Stimulated activated CD4-positive, alpha-beta T cell treated with anti-CD3 and anti-CD28 coated beads, Interleukin-12 subunit alpha, Interleukin-12 subunit beta, amount 100 ng/mL, for 4 hours (primary cell): ENCODE measurements at places on chromosomes 3 and 15.

DNA sequence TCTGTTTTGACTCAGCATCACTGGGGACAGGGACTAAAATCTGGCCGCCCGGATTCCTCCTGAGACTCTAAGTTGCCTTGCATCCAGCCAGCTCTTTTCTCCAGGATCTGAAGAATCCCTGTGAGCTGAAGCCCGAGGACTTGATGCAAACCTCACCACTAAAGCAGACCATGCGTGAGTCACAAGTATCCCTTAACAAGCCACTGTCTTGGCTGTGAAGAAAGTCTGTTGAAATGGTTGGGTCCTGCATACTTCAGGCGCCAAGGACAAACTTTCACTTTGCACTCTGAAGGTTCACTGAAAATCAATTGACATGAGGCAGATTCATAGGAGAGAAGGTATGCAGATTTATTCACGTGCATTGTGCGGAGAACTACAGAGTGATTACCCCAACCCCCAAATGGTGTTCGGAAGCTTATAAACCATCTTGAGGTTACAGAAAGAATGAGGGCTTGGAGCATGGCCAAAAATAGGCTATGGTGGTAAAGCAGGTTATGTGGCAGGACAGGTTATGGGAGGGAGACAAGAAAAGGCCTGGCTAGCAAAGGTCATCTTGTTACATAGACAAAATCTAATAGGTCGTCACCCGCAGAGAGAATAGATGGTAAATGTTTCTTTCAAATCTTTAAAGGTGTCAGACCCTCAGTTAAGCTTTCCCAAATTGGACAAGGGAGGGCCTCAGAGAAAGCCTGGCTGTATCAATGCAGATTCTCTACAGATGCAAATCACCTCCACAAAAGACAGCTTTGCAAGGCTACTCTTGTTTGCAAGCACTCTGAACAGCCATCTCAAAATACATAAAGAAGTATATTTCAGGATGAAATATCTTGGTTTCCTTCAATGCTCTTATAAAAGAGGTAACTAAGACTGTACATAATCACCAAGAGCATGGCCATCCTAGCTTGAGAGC lies 126.3 kb upstream of the PLAAT1 start:
- no peak for DNase-seq

- DNase-seq, result no peak
These were observed 94.0 kb upstream of the IQSEC1 start for GRCh38 chr3:13167064-13167743.

DNA sequence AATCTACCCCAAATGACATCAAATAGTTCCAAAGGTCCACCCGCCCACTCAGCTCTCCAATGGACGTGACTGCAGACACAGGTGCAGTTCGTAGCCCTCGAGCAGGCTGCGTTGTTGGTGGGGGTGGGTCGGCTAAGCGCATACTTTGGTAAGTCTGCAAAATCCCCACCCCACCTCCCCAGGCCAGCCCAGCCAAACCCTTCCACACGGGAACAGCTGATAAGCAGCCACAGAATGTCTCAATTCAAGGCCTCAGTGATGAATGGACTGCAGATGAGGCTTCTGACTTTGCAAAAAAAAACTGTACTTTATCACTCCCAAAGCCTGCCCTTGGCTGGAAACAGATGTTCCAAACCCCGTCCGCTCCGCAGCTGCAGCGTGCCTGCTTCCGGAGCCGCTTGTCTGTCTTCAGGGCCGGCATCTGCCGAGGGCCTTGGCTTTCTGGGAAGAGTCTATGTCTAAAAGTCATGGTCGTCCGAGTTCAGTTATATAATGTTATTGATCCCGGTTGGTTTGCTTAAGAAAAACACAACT lies 38.2 kb downstream of the PCSK6 start:
- no peak for DNase-seq

GRCh38 chr15:66847565-66847991 lies 145.5 kb downstream of the SMAD6 start:
- DNase-seq, result no peak

DNA sequence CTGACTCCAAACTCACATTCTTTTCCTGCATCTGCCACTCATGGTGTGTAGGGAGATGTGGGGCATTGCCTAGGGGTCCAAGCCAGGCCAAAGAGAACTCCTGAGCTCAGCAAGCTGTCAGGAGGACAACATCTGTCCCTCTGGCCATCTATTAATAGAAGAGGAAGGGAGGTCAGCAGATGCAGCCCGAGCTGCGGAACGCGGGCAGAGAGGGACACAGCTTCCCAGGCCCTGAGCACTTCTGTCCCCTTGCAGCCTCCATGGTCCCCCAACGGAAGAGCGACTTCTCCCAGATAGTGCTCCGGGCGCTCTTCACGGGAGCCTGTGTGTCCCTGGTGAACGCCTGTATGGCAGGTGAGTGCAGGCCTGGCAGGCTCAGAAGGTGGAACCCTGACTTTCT lies 37.3 kb upstream of the PDE8A start:
- DNase-seq, result no peak

- DNase-seq, result no peak
These were observed 656.8 kb upstream of the SGO1 start for GRCh38 chr3:20842594-20843436.

DNA sequence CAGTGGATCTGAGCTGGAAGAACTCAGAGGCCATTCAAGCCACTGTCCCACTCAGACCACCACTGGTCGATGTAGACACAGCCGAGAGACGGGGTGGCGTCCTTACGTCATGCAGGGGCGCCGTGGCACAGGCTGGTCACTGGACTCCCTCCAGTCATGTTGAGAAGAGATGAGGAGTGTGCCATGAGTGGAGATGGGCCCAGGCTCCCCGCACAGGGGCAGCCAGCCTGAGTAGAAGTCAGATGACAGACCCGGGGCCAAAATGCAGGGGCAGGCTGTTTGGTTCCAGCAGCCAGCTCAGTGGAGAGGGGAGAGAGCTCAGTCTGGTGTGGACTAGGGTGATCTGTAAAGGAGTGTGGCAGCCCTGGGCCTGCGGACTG lies 33.4 kb upstream of the KIF23 start:
- DNase-seq, result no peak

DNA sequence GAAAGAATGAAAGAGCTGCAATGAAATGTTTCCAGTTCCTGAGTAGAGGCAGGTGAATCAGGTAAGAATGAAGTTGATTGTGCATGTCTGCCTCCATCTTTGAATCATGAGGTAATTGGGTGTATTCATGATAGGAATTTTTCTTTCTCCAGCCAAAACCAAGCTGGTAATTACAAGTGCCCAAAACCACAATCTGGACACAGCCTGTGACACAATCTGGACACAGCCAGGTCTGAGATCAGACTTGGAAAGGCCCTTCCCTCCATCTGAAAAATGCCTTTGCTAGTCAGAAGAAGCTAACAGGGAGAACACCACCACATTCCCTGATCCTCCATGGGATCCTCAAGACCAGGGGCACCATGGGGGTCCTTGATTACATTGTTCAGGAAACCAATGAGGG lies 338.5 kb upstream of the THBS1 start:
- DNase-seq, result no peak

GRCh38 chr3:133835961-133836360 lies 30.3 kb downstream of the SRPRB start:
- DNase-seq, result no peak

- DNase-seq, result no peak
These were observed 14.3 kb downstream of the GRM2 start for GRCh38 chr3:51721062-51721745.

- no peak for DNase-seq
These were observed 81.4 kb downstream of the DNAJB8 start for GRCh38 chr3:128385080-128385832.

DNA sequence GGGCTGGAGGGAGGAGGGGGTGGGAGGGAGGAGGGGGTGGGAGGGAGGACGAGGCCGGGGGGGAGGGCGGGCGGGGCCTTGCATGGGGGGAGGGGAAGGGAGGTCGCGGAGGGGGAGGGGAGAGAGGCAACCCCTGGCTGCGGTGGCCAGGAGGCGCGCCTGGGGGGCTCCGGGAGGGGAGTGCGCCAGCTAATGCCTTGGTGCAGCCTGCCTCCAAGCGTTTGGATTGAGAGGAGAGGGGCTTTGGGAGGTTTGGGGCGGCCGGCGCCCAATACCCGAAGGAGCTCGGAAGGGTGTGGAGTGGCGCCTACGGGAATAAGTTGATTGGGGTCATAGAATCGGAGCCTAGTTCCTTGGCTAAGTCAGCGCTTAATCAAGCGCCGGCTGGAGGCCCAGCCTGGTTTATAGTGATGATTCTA lies 557 bp downstream of the TFG start:
- peak; percentile 33 for DNase-seq

GRCh38 chr3:50573566-50574443 lies 4.5 kb downstream of the HEMK1 start:
- peak; percentile 64 for DNase-seq

DNA sequence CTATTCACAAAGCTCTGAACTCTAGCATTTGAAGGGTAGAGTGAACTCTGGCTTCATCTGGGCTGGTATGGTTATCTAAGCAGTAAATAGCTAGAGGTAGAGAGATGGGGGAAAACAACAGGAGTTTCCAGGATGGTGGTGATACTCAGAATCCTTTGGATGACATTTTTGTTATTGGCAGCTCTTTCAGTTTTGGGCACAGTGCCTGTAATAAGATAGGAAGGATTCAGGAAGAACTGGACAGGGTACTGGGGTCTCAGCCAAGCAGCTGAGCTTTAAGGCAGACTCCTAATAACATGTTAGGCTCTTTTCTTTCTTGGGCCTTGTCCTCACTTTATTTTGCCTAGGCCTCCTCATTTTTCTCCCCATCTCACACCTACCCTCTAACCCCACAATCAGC lies 338.5 kb downstream of the CADM2 start:
- DNase-seq, result no peak

- no peak for DNase-seq
These were observed 280.0 kb downstream of the PDCD6IP start for GRCh38 chr3:34078418-34078817.

GRCh38 chr3:112604536-112604935 lies 36.4 kb downstream of the CCDC80 start:
- DNase-seq, result no peak

GRCh38 chr3:153783106-153783505 lies 338.1 kb upstream of the ARHGEF26 start:
- DNase-seq, result no peak

- no peak for DNase-seq
These were observed 95.6 kb downstream of the CD200R1L start for GRCh38 chr3:112751061-112751460.

- DNase-seq, result no peak
These were observed 4.2 kb downstream of the VPS39 start for GRCh38 chr15:42203891-42204290.

DNA sequence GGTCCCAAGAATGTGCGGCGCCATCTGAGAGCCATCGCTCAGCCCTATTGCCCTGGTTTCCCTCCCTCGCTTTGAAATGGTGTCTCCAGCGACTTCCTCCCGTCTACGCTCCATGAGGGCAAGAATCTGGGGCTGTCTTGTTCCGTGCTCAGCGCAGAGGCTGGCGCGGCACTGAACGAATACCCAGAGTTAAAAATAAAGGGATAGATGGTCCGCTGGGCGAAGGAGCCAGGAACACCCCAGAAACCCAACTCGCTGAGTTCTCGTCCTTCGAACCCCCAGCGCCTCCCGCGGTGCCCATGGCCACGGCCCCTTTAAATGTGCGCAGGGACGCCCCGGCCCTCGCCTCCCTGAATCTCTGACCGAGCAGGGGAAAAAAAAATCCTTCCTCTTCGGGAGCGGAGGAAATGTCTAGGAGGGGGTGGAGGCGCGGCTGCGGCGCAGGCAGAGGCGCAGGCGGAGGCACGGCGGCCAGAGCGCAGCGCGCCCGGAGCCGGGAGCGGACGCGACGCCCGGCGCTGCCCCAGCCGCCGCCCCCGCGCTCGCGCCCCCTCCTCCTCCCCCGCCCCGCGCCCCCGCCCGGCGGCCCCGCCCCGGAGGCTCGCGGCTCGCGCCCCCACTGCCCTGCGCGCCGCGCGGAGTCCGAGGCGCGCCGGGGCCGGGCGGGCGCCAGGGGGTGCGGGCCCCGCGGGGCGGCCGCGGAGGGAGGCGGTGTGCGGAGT lies 8.5 kb upstream of the FGD5 start:
- DNase-seq, result no peak

GRCh38 chr3:156102267-156102931 lies 18.0 kb upstream of the KCNAB1 start:
- no peak for DNase-seq

DNA sequence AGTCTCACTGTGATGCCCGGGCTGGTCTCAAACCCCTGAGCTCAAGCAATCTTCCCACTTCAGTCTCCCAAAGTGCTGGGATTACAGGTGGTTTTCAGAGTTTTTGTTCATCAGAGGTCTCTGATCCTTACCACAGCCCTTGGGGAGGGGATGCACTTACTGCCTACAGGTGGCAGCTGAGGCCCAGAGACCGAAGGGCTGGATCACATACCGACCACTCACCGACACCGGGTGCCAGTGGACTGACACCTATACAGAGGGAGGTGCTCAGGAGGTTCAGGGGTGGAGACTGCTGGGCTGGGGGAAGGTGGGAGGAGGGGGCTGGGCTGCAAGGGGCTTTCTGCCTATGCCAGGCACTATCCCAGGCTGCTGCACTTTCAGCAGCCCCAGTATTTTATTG lies 19.5 kb downstream of the DUSP7 start:
- no peak for DNase-seq

DNA sequence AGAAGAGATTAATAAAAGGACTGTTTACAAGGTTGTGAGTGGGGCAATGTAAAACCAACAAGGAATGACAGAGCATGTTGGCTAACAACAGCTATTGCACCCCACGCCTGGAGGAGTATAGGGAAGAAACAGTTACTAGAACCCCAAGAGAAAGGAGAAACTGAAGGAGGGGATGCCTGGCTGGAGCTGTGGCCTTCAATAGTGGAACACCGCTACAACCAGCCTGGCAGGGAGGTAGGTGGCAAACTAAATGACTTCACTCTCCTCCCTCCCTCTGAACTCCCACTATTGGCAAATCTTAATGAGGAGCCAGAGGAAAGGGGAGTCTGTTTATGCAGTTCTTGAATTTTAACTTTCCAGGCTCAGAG lies 7.2 kb upstream of the CD47 start:
- DNase-seq, result no peak

DNA sequence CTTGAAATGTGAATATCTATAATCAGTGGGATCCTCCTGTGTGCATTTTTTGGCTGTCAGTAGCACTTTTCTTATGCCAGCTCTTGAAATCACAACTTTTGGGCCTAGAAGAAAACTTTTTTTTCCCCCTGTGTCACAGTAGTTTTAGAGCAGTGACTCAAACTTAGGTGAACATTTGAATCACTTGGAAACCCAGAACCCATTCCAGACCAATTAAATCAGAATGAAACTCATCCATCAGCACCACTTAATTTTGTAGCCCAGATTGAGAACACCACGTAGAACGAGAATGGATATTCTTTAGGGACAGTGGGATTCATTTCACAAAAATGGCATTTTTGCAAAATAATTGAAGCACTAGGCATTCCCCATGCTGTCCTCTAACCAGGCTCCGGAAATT lies 224.8 kb upstream of the NANOGP8 start:
- no peak for DNase-seq

GRCh38 chr15:74531144-74531811 lies 9.7 kb upstream of the ARID3B start:
- DNase-seq, result no peak

- no peak for DNase-seq
These were observed 381.2 kb downstream of the WDR72 start for GRCh38 chr15:53378096-53378800.

GRCh38 chr3:101011136-101011535 lies 17.9 kb upstream of the ABI3BP start:
- no peak for DNase-seq
